ENCODE measurements at places on chromosomes 7 and 10.

GRCh38 chr7:44382459-44383265 is 57.3 kb upstream of the CAMK2B start:
- no peak for DNase-seq

GRCh38 chr10:132611026-132611910 is 73.7 kb downstream of the INPP5A start:
- DNase-seq: no peak

- no peak for DNase-seq
Measured at GRCh38 chr10:71782917-71783490, 9.7 kb upstream of the VSIR start.

DNA sequence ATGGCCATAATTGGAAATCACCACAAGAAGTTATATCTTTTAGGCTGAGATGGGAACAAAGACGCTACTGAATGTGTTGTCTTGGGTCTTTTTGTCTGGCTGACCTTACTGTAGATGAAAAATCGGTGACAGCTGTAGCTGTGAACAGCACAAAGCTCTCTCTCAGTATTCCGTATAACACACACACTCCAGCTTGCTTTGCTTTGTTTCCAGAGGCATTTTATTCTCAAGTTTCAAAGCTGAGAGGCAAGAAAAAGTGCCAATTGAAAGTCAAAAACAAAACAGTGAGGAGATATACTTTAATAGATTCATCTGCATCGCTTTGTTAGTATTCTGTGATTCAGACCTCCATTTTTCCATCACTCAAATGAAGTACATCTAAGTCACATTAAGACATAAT is 39.6 kb upstream of the CABCOCO1 start:
- DNase-seq: no peak

GRCh38 chr10:87675396-87676376 is 16.0 kb downstream of the PAPSS2 start:
- no peak for DNase-seq

GRCh38 chr7:86939197-86939814 is 120.1 kb downstream of the ELAPOR2 start:
- DNase-seq: peak; percentile 83

- DNase-seq: no peak
Measured at GRCh38 chr10:23414658-23415057, 24.2 kb upstream of the OTUD1 start.

- DNase-seq: no peak
Measured at GRCh38 chr7:98802781-98803110, 67.1 kb downstream of the TMEM130 start.

GRCh38 chr10:110754375-110755105 is 110.4 kb downstream of the RBM20 start:
- DNase-seq: no peak

GRCh38 chr10:114326795-114327194 is 77.5 kb downstream of the AFAP1L2 start:
- no peak for DNase-seq

Measured in hematopoietic multipotent progenitor cell treated with erythropoietin and hydrocortisone succinate and interleukin-3 and kit ligand, for 6 days (in vitro differentiated cells).